ENCODE measurements at places on chromosomes 1 and 21.

GRCh38 chr1:110218137-110218536 lies 8.0 kb downstream of the KCNC4 start:
- DNase-seq = no peak

DNA sequence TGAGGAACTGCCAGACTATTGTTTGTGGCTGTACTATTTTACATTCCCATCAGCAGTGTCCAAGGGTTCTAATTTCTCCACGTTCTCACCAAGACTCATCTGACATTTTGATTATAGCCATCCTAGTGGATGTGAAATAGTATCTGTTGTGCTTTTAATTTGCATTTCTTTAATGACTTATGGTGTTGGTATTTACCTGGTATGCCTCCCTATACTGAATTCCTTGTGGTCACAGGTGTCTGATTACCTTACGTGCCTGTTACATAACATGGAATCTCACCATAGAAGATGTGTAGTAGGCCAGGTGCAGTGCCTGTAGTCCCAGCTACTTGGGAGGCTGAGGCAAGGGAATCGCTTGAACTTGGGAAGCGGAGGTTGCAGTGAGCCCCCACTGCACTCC lies 13.5 kb downstream of the ZYG11A start:
- no peak for DNase-seq

GRCh38 chr1:238745069-238745468 lies 641.3 kb upstream of the CHRM3 start:
- no peak for DNase-seq

DNA sequence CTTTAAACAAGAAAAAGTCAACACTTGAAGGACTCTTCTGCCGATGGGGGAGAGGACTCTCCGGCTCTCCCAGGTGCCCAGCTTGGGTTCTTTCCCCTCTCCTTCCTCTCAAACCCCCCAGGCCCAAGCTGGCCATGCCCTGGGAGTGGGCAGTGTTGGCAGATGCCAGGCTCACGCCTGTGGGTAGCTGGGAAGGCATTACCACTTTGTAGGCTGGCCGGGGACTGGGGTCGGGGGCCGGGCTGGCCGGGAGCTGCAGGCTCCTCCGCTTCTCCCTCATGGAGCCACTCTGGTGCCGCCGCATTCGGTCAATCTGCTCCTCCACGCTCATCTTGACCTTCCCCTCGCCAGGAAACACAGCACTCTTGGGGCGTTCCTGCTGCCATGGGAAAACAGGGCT lies 16.4 kb upstream of the GOLT1A start:
- DNase-seq = no peak

DNA sequence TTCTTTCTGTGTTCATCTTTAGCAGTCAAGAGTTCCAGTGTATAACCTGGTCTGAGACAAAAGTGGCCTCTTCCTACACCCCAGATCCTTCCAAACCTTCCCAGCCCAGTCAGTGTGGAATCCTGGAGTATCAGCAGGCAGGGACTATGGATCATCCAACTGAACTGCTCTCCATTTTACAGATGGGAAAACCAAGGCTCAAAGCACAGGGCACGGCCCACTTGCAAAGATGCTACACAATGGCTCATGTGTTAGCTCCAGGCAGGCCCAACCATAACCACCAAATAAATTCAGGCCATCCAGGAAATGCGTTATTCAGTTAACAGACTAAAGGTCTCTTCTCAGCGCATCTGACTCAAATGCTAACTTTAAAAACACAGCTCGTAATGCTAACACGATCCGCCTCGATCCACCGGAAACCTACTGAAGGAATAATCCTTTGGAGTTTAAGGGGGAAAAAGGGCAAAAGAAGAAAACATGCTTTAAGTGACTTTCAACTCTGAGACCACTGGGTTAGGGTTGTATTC lies 7.1 kb downstream of the GLIS1 start:
- no peak for DNase-seq

DNA sequence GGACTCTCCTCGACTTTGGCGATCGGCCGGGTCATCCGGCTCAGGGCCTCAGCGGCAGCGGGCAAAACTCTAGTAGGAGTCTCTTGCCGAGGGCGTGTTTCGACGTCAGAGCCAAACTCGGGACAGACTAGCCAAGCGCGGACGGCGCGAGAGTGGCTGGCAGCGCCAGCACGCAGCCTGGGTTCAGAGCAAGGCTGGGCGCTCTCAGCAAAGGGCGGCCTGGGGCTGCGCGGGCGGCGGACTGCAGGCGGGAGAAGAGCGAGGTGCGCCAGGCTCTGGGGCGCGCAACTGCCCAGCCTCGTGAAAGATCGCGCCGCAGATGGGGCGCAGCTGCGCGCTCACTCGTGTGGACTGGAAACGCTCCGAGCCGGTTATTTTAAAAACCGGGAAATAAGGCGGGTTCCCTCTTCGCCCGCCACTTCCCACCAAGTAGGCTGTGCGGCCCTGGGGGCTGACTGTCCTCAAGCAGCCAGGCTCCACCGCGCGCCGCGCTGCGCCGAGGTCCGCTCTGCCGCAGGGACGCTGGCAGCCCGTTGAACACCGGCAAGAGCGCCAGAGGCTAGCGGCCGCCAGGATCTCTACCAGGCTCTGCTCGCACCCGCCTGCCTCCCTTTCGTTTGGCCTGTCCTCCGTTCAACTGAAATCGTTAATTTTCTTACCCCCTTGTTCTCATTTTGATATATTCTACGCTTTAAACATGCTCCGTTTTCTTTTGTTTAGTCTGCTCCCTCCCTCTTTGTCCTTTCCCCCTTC lies 2.4 kb downstream of the ALX3 start:
- no peak for DNase-seq

GRCh38 chr1:110060034-110060661 lies 10.3 kb downstream of the ALX3 start:
- no peak for DNase-seq
